ENCODE measurements at places on chromosomes 7 and 10.

DNA sequence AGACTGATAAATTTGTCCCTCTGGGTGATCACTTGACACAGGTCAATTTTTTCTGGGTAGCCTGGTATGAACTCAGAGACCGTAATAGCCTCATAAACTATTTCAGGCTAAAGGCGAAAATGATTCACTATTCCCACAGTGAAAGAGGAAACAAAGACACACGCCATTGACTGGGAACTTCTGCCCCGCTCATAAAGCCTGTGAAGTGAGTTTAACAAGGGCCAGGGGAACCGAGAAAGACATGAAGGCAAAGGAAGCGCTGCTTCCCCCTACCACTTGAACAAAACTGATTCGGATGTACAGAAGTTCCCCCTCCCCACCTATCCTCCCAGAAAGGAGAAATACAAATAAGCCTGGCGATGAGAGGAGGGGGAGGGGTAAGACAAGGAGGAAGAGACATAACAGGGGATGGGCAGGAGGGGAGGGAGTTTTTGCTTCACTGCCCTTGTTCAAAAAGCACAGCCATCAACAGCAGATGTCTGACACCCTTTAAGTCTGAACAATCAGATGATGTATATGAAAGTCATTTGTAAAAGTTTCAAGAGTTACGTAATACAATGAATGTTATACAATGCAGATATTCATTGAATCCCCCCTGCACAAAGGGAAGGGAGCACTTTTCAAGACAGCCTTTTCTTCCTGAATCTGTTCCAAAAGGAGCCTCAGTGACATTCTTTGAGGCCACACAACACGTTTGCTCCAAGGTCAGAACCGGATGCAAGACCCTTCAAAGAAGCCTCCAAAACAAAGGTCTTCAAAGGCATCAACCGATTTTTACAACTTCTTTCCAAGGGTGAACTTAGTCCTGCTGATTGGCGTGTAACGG is 734 bp downstream of the ABCB4 start:
- peak; percentile 44 for ATAC-seq

GRCh38 chr7:120054376-120055100 is 218.4 kb upstream of the KCND2 start:
- no peak for ATAC-seq

DNA sequence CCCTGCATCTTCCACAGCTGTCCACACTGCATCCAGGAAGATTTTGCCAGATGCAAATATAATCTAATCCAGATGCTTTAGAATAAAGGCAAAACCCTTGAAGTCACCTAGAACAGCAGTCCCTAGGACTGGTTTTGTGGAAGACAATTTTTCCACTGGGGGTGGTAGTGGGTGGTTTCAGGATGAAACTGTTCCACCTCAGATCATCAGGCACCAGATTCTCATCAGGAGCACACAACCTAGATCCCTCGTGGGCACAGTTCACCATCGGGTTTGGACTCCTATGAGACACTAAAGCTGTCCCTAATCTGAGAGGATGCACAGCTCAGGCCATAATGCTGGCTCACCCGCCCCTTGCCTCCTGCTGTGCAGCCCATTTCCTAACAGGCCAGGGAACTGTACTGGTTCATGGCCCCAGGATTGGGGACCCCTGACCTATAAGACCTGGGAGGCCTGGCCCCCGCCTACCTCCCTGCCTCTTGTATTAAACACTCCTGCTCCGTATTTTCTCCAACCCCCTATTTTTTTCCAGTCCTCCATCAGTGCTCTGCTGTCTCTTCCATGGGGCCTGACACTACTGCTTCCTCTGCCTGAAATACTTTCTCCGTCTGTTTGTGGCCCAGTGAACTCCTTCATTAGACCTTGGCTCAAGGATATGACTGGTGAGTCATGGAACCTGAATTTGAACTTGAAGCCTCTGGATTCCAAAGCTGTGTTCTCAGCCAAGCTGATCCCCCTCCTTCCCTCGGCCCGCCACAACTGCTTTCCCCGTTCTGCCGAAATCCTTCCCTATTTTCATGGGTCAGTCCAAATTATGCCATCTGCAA is 79.9 kb upstream of the RHEB start:
- ATAC-seq: peak; percentile 68

GRCh38 chr10:66752714-66753113 is 173.1 kb upstream of the LRRTM3 start:
- ATAC-seq: no peak

- no peak for ATAC-seq
These were observed 104.8 kb upstream of the SHH start for GRCh38 chr7:155916926-155917655.

DNA sequence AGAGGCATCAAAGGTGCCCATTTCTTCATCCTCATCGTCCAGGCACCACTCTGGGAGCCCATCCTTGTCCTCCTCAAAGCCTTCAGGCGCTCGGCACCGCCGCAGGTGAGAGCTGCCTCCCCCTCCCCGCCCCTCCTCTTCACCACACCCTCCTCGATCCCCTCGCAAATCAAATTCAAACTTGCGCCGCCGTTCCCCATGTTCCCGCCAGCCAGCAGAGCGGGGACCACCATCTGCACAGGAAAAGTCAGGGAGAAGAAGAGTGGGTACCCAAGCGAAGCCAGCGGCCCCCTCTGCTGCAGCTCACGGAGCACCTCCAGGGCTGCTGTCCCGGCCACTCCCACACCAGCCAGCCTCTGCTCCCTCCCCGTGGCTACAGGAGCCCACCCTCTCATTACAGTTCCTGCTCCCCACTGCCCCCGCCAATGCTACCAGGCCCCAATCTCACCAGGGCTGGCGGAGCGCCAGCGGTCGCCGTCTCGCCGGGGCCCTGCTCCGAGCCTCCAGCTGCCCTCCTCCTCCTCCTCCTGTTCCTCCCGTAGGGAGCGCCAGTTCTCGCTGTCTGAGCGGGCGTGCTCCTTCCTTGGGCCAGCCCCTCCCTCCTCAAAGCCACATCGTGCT is 7.7 kb downstream of the GIGYF1 start:
- ATAC-seq: no peak
